Omental fat pad (tissue), 4 donors: ENCODE measurements at places on chromosomes 3 and 15. TPM values are rescaled to one million over a fixed set of nuclear protein-coding genes. Genes with fewer than 3 reads are reported as not detected.

GRCh38 chr15:73464602-73465001 lies 21.6 kb downstream of the REC114 start:
- no peak for DNase-seq

DNA sequence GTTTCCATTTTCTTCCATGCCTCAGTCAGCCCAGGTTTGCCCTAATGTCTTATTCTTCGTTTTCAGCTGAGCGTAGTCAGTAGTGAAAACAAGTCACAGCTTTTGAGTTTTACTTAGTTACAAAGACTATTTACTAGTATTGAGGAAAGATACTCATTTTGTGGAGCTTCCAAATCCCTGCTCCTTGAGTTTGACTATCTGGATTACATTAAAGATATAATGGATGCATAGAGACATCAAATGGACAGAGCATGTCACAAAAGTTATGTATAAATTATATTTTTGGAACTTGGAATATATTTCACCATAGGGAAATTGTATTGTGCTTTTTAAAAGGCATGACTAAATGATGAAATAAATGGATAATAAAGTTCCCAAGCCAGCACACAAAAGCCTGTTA lies 54.6 kb upstream of the AKAP13 start:
- no peak for DNase-seq

DNA sequence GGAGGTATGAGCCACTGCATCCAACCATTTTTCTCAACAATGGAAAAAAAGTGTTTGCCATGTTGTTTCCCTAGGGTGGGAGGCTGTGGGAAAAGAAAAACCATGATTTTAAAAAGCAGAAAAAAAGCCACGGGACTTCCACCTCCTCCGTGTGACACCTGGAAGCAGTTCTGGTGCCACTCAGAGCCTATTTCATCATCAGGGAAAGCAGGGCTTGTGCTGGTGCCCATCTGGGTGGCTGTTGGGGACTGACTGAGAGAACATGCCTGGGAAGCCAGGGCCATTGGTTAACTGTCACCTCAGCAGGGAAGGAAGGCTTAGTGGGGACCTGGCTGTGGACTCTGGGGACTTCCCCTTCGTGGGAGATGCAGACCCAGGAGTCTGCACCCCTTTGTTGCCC lies 7.3 kb downstream of the RNU5B-1 start:
- no peak for DNase-seq

Gene IFT80
- total RNA-seq, result 34.5 TPM

DNA sequence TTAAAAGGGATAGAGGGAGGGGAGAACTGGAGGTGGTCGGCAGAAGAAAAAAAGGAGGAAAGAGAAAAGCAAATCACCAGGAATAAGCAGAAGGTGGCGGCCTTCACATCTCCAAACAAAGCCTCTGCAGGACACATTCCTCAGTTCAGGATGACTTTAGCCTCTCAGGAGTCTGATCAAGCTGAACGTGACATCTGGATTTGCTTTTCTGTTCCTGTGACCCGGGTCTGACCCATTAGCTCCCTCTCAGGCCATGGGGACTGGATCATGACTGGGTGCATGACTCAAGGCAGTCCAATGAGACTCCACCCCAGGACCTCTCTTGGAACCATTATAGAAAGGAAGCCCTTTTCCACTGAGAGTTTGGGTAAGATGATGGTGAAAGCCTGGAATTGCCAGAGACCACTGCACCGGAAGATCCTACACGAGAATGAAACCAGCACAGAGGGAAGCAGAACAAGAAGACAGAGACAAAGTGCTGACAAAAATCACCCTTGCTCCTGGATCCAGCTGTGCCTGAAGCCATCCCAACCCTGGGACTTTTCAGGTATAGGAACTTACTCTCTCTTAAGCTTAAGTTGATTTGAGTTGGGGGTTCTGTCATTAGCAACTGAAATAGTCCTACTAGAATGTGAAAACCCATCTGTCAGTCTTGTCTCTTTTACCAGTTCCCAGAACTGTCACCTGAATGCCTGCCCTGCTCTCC lies 45.4 kb upstream of the RAD18 start:
- no peak for DNase-seq

DNA sequence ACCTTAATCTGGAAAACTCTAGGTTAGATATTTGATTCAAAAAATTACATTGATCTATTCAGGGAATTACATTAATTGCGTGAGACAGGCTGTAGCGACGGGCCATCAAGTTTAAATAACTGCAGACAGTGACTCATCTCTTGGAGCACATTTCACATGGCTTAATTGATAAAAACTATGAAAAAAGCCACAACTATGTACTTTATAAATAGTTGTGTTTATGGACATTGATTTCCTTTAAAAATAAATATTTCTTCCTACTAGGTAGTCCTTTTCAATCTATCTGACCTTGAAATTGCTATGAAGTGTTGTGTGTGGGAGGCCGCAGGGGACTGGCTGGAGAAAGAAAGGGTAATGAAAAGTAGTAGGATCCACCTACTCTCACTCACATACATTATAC lies 157.8 kb downstream of the IL1RAP start:
- no peak for DNase-seq

Gene ITGA11
- total RNA-seq, result 1.4 TPM

- no peak for DNase-seq
Measured at GRCh38 chr3:3110749-3111361, 681 bp upstream of the IL5RA start.

- DNase-seq, result no peak
Measured at GRCh38 chr3:59514865-59515482, 465.1 kb upstream of the CFAP20DC start.

DNA sequence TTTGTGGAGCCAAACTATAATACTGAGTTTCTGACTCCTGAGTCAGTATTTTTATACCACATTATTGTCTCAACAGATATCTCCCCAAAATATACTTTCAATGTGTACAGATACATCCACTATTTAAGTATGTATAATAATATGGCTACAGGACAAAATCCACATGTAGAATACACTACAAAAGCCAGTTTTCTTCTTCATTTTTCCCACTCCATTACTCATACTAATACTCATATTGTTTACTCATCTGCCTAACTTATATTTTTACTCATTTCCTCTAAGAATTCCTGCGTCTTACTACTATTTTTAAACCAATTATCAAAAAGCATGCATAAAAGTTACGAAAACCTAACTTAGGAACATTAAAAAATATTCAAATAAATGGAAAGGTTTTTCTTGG lies 440.8 kb downstream of the ZNF385D start:
- DNase-seq, result no peak

Gene WNT5A
- total RNA-seq, result 2.5 TPM
